ENCODE measurements at places on chromosomes 4 and X.

DNA sequence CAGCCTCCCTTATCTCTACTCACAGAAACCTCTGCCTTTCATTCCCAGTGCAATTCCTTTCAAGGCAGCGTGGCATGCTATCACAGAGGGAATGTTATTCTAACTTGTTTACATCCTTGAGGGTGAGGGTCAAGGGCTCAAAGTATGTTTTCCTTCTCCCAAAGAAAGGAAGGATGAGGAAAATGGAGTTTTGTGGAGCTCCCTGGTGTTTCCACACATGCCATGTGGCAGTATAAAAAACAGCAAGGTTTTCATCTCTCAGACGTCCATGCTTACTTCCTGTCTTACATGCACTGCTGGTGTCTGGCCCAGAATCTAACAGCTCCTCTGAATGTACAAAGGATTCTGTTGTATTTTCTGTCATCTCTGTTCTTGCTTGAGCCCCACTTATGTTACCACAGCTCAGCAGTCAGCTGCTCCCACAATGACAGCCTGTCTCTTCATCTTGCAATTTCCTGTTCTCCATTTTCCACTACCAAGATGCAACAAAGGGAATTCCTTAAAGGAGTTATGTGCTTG is 128.0 kb downstream of the SNCA start:
- DNase-seq: no peak

DNA sequence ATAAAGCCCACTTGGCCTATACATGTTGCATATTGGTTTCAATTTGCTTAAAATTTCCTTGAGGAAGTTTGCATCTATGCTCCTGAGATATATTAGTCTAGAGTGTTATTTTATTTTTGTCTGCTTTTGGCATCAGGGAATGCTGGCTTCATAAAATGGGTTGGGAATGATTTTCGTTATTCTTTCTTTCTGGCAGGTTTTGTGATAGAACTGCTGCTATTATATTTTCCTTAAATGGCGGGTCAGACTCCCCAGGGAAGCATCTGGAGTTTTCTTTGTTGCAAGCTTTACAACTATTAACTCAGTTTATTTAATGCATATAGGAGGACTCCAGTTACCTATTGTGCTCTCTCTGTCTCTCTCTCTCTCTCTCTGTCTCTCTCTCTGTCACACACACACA is 82.0 kb upstream of the WDR17 start:
- DNase-seq: no peak

DNA sequence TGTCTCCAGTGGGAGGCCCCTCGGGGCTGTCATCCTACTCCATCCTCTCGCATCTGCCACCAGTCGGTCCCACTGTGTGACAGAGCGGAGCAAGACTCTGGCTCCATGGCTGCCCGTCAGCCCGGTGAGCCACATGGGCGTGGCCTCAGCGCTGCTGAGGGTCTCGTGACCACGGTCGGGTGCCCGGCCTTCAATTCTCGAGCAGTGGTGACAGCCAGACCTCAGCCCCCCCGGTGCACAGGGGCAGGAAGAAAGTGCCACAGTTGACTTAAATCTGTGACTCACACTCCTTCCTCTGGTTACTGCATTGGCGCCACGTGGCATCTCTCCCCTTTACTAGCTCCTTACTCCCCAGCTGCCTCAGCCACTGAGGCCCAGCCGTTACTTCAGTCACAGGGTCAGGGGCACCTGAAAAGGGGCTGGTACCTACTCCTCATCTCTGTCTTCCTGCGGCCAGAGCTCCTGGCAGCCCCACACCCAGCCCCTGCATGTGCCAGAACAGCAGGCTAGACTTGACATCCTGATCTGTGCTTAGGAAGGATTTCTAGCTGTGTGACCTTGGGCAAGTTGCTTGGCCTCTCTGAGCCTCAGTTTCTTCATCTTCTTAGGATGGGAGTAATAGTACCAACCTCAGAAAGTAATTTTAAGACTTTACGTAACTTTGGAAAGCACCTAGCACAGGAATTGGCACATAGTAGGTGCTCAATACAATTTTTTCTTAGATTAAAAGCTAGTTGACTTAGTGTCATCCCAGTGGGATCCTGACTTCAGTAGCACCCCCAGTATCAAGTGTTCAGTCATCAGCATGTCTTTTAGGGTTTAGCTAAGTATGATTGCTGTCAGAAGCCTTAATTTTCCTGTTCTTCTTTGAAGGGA is 66.1 kb downstream of the TNIP2 start:
- no peak for DNase-seq

DNA sequence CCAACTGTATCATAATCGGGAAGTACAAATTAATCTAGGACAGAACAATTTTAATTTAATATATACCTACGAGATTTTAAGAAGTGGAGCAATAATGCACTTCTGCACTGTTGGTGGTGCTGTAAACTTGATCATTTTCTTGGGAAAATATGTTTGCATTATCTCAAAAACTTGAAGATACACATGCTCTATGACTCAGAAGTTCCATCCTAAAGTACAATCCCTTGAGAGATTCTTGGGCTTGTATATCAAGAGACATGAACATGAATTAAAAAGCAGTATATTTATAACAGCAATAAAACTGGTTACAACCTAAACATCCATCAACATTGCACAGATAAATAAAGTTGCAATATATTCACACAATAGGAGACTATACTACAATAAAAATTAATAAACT is 168.8 kb downstream of the CLCN4 start:
- peak; percentile 21 for DNase-seq

DNA sequence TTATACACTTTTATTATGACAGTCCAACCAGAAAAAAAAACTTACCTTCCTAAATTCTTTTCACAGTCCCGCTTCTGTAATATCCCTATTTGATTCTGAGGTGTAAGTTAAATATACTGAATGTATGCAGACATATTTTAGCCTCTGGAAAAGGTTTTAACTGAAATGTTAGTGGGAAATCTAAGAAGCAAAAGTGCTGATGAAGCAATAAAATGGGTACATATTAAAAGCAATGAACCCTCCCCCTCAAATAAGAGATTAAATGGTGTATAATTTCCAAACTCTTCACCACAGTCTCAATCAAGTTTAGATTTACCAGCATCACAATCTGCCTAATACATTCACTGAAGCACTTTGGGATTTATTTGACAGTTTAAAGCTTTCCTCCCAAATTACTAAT is 688.3 kb upstream of the DIAPH2 start:
- DNase-seq: no peak

DNA sequence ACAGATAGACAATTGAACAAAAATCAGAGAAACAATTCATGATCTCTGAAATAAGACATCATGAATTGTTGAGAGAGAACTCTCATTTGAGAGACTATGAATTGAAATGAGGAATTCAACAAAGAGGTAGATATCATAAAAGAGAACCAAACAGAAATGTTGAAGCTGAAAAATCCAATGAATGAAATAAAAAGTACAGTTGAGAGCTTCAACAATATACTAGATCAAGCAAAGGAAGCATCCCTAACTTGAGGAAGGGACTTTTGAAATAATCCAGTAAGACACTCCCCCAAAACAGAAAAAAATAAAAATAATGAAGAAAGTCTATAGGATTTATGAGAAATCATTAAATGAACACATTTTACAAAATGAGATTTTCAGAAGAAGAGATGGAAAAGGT is 310.0 kb upstream of the PCDH10 start:
- no peak for DNase-seq

- DNase-seq: no peak
Measured at GRCh38 chr4:186392017-186392416, 126.0 kb downstream of the F11 start.

- DNase-seq: peak; percentile 42
Measured at GRCh38 chr4:114378305-114378903, 220.2 kb upstream of the UGT8 start.

DNA sequence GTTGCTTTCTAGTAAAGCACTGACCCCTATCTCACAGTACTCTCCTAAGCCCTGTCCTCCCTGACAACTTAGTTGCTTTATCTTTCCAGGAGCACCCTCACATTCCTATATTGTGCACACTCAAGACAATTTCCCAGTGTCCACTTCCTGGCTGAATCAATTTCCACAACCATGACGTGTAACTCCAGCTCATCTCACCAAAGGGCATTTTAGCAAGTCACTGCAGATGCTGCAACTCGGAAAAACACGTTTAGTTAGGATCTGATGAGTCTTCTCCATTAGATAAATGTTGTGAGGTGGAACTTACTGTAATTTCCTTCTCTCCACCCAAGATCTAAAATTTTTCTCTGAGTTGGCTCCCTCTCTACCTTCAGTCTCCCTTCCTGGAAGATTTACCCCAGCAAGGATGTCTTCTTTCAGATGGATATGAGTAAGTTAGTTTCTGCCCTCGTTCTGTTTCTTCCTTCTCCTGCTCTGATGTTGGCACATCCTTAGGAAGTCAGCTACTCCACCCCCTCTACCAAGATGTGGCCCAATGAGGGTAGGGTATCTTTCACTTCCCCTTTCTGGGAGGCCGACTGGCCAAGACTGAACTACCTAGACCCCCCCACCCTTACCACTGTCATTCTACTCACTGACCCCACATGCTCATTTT is 28.8 kb upstream of the IL13RA1 start:
- peak; percentile 2 for DNase-seq

- no peak for DNase-seq
Measured at GRCh38 chr4:183797011-183797444, 108.1 kb upstream of the STOX2 start.

GRCh38 chrX:112798736-112799135 is 41.9 kb downstream of the AMOT start:
- DNase-seq: peak; percentile 11

DNA sequence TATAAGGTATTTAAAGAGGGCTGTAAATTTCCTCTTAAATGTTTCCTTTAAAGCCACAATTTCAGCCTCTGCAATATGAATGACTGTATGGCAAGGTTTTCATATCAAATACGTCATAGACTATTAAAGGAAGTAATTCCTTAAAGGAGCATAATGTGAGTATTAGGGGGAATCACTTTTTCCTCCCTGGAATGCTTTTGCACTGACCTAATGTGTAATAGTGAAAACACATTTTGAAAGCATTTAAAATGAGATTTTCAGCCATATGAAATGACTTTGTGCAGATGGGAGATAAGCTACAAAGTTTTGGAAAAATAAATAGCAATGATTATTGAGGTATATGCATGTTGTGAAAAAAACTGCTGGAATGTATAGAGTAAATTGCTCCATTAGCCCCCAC is 17.6 kb downstream of the SLIT2 start:
- no peak for DNase-seq

DNA sequence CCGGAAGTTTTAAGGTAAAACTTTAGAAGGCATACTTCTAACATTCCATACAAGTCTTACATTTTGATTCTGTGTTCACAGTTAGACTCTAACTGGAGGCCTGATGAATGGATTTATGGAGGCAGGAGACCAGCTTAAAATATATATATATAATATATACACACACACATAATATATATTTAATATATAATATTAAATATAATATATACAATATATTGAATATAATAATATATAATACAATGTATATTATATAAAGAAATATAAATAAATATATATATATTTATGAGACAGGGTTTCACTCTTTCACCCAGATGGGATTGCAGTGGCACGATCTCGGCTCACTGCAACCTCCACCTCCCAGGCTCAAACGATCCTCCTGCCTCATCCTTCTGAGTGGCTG is 7.9 kb upstream of the CTSO start:
- no peak for DNase-seq

DNA sequence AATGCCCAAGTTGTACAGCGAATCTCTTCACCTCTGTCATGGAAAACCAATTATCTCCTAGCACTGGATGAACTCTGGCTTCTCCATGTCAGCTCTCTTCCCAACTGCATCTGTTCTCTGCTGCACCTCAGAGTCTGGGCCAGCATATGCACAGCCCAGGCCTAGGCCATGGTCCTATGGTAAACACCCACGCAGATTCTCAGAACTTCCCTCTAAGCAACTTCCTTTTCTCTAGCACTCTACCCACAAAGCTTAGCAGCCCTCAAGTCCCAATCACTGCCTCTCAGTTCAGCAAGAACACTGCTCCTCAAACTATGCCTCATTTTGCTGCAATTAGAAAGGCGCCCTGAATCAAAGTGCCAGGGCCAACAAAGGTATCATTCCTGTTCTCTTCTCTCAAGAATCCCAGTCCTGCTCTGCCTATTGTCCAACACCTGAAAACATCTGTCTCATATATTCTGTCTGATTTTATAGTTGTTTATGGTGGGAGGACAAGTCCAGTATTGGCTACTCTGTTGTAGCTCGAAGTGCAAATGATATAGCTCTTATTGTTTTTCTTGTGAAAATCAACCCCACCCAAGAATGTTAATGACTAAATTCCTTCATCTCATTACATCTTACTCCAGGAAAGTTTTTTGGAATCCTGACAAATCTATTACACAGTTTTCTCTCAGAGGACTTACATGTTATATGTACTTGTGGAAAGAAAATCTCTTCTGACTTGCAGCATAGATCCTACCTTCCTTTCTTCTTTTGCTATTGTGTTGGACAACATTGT is 85.4 kb downstream of the DCHS2 start:
- DNase-seq: no peak

- no peak for DNase-seq
Measured at GRCh38 chr4:144185086-144185485, 44.6 kb upstream of the GYPA start.

DNA sequence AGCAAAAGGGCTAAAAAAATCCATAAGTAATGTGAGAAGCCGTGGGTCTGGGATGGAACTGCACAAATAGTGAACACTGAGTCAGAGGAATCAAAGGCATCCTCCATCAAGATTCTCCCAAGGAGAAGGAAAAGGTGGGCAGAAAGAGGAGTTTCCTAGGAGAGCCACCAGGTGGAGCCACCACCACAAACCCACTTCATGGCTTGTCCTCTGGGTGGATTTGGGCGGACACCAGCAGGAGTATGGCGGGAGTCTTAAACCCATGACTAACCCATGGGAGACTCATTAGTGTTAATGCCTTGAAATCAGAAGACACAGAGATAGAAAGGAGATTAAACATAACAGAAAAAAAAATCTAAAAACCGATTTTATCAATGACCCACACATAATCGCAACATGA is 147.7 kb downstream of the SH3KBP1 start:
- peak; percentile 63 for DNase-seq

GRCh38 chr4:147123146-147123545 is 177.5 kb upstream of the TTC29 start:
- no peak for DNase-seq

DNA sequence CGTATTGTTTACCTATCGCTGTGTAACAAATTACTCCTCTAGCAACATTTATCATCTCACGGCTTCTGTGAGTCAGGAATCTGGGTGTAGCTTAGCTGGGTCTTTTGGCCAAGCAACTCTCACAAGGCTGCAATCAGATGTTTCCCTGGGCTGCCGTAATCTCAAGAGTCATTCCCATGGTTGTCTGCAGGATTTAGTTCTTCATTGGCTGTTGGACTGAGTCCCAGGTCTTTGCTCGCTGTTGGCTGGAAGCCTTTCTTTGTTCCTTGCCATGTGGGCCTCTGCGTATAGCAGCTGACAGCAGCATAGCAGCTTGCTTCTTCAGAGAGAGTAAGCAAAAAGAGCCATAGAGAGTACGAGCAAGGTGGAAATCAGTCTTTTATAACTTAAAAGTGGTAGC is 16.8 kb downstream of the POLR2B start:
- DNase-seq: peak; percentile 93

- no peak for DNase-seq
Measured at GRCh38 chrX:83416273-83416672, 91.8 kb upstream of the POU3F4 start.
